Head of caudate nucleus (tissue), 42 donors: ENCODE measurements at places on chromosomes 3 and 15.

GRCh38 chr3:150942221-150942620 is 30.3 kb downstream of the CLRN1 start:
- DNase-seq, result no peak

GRCh38 chr3:174462916-174463315 is 396.2 kb upstream of the NAALADL2 start:
- no peak for DNase-seq

GRCh38 chr15:66131200-66131599 is 122.3 kb downstream of the MEGF11 start:
- DNase-seq, result no peak

DNA sequence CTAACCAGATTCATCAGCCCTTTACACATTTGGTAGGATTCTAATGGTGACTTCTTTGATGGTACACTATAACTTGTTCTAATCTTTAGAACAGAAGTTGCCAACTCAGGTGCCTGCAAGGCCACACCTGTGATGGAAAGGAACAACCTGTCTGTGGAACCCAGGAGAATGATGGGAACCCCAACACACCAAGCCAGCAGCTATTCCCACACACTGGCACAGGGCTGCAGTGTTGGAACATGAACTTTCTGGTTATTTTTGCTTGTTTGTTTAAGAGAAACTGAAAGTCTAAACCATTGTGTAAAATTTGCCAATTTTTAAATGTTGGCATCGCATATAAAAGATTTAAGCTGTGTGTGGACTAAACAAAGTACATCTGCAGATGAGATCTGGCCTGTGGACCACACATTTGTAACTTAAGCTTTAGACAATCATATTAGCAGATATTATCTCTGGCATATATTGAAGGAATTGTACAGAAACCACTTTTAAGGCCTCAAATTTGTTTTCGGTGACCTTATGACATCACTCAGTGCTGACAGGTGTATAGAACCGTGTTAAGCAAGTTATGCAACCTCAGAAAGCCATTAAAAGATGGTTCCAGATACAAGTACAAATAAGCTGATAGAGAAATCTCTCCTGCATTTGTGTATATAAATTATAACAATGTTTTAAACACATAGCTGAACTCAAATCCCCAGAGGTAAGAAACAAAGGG is 242.9 kb downstream of the SLC9A9 start:
- no peak for DNase-seq

- no peak for DNase-seq
These were observed 16.9 kb downstream of the ABHD2 start for GRCh38 chr15:89105147-89105546.

GRCh38 chr3:72421126-72421525 is 427.1 kb downstream of the SHQ1 start:
- DNase-seq, result no peak

GRCh38 chr15:72382146-72382545 is 6.3 kb upstream of the HEXA start:
- DNase-seq, result no peak

GRCh38 chr3:59280113-59280512 is 230.3 kb upstream of the CFAP20DC start:
- no peak for DNase-seq

DNA sequence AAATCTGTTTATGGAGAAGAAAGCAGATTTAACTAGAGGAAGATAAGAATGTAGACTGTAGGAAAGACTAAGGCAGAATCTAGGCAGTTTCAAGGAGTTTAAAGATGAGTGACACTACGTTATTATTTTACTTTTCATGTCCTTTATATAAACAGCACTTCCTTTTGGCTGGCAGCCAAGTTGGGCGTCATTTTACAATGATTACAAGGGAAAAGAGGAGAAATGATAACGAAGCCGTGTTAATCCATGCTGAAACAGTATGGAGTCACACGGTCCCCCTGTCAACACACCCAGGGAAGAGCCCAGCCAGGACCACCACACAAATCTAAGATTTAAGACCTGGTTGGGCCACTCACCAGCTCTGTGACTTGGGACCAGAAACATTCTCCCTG is 83.7 kb upstream of the NEO1 start:
- DNase-seq, result no peak

DNA sequence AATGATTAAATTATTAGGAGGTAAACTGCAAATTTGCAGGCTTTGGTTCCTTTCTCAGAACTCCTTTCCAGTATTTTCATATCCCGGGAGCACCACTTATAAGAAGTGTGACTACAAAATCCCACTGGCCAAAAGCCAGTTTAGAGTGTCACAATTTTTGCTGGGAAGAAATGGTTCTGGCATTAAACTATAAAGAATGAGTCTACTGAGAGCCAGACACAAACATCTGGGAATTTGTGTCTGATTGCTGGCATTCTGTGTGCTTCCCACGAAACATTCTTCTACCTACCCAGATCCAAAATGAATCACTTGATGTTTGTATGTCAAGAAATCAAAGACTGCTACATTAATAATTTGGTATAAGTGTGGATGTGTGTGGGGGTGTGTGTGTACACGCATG is 82.8 kb downstream of the DUT start:
- DNase-seq, result no peak

DNA sequence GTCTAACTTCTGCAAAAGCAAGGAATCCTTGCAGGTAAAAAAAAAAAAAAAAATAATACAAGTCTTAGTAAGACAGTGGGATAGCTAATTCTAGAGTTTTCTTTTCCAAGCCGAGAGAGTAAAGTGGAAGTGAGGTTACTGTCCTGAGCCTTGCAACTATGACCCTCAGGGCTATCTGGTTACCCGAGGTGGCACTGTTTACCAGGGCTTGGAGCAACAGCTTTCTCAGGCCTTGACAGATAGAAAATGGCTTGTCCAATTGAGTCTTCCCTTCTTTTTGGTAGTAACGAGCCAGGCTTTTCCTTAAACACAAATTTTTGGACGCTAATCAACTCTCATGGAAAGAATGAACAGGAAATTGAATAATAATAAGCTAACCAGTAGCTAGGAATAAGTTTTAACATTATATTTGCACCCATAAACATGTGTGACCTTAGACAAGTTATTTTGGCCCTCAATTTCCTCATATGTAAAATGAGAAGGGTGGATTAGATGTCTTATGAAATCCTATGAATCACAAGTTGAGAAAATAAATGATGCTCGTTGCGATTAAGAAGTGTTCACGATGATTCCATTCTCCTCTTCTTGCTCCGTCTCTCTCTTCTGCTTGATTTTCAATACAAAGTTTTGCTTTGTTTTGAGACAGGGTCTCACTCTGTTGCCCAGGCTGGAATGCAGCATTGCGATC is 236.9 kb upstream of the KBTBD8 start:
- no peak for DNase-seq

GRCh38 chr3:133096900-133097613 is 58.9 kb downstream of the TMEM108 start:
- DNase-seq, result no peak

GRCh38 chr3:106552351-106553043 is 683.7 kb upstream of the CBLB start:
- DNase-seq, result no peak

DNA sequence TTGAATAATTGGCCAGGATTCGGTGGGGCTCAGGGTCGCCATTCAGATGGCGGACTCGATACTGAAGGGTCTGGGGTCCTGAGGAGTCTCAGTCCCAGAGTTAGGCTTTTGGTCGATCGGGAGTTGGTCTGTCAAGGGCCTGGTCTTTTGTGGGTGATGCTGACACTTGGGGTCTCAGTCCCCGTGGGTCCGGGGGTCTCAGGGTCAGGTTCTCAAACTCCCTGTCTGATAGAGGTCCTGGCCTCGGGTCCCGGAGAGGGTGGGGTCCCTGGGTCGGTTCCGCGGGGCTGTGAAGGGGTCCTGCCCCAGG is 467 bp downstream of the NCKIPSD start:
- no peak for DNase-seq

DNA sequence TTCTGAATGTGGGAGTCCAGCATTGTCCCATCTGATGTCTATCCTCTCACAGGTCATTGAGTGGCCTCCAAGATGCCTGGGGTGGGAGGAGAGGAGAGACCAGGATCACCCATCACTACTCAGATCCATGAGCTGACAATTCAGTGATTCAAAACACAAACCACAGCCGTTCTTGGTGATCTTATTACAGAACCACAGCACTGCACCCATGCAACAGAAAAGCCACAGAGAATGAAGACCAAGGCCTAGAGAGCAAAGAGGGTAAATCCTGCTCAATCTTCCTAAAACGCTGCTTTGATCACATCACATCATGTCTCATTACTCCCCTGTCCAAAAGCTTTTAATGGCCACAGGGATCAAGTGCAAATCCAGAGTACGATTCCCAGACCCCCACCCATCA is 23.5 kb downstream of the ANP32A start:
- no peak for DNase-seq

DNA sequence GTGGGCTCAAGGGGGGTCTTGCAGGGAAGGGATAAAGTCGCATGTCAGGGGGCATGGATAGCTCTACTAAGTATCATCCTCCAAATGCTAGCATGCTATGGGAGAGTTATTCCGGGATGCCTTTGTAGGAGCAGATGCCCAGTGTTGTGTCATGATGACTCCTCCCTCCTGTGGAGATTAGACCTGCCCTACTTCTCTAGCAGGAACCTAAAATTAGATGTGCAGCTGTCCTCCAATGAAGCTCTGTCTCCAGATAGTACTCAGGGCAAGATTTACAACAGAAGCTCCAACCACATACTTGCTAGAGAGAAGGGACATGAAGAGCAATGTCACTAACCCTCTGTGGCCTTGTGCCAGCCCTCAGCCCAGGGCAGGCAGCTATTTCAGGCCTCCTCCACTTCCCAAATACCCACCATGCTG is 82.5 kb downstream of the AGBL1 start:
- no peak for DNase-seq

GRCh38 chr3:57772251-57772650 is 16.1 kb downstream of the SLMAP start:
- DNase-seq, result no peak
